Stimulated activated CD4-positive, alpha-beta T cell treated with anti-CD3 and anti-CD28 coated beads, Interleukin-4, amount 100 ng/mL, for 4 hours (primary cell): ENCODE measurements at places on chromosomes 5 and 9.

- DNase-seq, result no peak
These were observed 312.5 kb upstream of the SEMA6A start for GRCh38 chr5:116887104-116887503.

DNA sequence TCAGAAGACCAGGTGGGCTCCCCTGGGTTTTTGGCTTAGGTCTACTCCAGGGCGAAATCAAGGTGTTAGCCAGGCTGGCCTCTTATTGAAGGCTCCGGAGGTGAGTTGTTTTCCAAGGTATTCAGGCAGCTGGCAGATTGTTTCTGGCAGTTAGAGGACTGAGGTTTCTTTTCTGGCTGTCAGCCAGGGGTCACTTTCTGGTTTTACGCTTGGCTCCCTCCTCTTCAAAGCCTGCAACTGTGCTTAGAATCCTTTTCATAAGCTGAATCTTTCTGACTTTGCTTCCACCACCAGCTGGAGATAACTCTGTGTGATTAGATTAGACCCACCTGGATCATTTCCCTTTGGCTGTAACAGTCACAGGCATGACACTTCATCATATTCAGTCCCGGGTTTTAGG lies 24.6 kb downstream of the RFK start:
- no peak for DNase-seq

GRCh38 chr5:96957254-96958049 lies 21.6 kb downstream of the LNPEP start:
- DNase-seq, result no peak

DNA sequence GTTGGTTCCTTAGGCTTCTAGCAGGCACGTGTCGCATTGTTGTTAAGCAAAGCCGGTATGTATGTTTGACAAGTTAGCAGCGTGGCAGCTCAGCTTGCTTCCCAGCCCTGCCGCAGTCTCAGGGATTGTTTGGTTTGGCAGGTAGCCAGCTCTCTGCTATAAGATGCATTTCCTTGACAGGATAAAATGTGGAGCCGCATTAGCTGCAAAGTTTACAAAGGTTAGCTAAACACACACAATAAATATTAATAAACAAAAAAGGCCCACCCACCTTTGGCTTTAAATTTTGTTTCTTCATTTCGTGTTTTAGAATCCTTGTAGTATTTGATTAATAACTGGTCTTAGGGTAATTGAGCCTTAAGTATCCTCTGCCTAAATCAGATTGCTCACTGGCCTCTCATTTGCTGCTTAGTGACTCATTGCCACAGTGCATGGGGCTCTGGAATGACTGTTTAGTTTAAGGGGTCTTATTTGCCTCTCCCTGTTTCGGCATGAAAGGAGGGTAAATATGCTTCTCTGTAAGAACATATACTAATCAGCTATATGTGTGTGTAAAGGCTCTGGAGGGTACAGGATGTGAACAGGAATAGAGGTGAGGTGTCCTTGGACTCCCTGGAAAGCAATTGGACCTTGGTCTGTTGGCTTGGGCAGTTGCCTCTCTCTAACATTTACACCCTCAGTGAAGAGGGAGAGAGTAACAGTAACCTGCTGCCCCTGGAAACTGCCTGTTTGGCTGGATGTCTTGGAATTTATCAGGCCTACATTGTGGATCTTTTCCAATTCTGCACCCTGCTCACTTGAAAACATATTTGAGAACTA lies 122.0 kb downstream of the GDNF start:
- no peak for DNase-seq

DNA sequence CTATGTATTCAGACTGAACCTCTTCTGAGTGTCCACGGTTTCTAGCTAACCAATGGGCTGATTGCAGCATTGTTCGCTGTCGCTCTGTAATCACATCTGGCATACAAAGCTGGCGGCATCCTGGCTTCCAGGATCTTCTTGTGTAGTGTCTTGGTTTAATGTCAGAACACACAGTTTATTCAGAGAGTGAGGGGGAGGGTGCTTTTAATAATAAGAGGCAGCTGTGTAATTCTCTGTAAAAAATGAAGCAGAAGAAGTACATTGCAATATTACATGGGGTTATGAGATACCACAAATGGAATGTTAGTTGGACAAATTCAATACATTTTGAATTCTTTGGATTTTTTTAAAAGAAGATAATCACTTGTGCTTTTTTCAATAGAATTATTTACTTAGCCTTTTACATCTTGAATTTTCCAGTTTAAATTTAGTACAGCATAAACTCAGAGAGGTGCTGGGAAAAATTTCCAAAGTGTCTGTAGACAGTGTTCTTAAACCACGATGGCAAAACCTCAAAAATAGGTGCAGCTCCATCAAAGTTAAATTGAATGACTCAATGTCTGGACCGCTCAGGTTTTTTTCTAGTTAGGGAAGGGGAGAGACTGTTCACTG lies 206.0 kb downstream of the PCSK1 start:
- DNase-seq, result no peak

- no peak for DNase-seq
These were observed 18.2 kb upstream of the TXNDC8 start for GRCh38 chr9:110355911-110356310.

DNA sequence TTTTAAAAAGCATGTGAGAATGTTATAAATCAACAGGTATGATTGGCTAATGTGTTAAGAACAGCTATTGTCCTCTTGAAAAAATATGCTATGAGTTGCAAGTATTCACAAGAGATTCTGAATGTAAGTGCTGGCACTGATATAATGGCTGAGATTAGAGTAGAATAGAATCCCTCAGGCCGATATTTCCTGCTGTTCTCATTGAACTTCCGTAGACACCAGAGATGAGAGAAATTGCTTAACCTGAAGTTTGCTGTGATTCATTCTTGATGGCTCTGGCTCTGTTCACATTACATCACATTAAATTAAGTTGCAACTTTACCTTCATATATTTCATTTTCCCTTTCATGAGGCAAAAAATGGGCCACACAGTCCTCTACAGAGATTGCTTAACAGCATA lies 114.5 kb downstream of the BAAT start:
- no peak for DNase-seq

GRCh38 chr9:72213906-72214305 lies 64.7 kb downstream of the GDA start:
- DNase-seq, result no peak

GRCh38 chr9:91150998-91151717 lies 210.6 kb downstream of the AUH start:
- DNase-seq, result peak; percentile 35

GRCh38 chr5:152532714-152533113 lies 127.6 kb upstream of the NMUR2 start:
- DNase-seq, result no peak

- no peak for DNase-seq
These were observed 164.1 kb upstream of the SEMA6A start for GRCh38 chr5:116738615-116739261.

DNA sequence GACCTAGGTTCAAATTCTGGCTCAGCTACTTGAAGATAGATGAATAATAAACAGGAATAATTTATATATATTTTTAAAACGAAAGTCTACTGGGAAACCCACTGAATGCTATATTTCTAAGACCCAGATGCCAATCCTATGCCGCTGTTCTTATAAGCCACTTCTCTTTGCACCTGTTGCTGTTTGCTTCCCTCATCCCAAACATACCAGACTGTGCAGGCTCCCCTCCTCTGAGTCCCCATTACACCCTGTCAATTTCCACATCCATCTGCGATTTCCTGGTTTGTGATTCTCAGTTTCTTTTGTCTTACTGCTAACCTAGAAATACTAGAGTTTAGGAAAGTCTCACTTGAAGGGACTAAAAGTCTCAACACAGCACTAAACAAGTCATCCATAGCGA lies 92.8 kb upstream of the CAST start:
- no peak for DNase-seq

DNA sequence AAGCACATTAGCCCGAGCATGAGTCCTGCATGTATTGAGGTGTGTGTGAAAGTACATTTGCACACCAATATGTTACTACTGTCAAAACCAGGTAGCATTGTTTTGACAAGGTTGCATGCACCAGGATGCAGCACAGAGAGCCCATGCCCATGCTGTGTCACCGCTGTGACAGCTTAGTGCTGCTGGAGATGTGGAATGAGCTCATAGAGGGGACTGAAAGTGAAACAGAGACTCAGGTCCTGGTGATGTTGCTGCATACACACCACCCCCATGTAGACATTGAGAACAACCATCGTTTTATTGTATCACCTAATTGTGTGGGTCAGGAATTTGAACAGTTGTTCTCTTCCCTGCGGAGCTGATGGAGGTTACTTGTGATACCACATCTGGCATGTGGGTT lies 53.0 kb downstream of the GADD45G start:
- DNase-seq, result no peak

DNA sequence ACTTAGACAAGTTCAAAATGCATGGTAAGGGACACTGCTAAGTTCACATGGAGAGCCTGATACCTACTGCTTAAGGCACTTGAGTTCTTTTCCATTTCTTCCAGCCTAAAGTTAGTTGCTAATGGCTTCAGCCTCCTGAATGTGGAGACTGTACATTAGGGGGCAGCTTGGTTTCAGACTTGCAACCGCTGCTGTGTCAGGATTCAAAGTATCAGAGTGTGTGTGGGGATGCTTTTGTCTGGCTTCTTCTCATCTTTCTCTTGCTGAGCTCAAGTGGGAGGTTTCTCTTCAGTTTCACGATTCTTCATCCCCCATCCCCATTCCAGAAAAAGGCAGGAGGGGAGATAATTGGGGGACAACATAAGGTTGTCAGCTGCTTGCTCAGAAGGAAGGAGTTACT lies 49.4 kb downstream of the ATP10B start:
- DNase-seq, result no peak

DNA sequence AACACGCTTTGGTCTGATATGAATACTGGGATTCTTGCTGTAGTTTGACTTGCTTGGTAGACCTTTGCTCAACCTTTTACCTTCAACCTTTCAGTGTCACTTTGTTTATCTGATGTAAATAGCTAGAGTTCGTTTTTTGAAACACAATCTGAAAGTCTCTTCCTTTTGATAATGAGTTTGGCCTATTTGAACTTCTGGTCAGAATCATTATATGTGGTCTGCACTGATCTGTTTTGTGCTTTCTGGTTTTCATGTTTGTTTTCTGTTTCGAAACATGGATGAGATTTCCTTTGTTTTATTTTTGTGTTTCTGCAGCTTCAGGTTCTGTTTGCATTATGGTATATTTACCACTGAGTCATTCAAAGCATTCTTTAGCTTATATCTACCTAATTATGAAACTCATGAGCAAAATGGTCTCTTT lies 217.5 kb downstream of the GABBR2 start:
- DNase-seq, result no peak

GRCh38 chr5:22591461-22591860 lies 261.7 kb downstream of the CDH12 start:
- no peak for DNase-seq

DNA sequence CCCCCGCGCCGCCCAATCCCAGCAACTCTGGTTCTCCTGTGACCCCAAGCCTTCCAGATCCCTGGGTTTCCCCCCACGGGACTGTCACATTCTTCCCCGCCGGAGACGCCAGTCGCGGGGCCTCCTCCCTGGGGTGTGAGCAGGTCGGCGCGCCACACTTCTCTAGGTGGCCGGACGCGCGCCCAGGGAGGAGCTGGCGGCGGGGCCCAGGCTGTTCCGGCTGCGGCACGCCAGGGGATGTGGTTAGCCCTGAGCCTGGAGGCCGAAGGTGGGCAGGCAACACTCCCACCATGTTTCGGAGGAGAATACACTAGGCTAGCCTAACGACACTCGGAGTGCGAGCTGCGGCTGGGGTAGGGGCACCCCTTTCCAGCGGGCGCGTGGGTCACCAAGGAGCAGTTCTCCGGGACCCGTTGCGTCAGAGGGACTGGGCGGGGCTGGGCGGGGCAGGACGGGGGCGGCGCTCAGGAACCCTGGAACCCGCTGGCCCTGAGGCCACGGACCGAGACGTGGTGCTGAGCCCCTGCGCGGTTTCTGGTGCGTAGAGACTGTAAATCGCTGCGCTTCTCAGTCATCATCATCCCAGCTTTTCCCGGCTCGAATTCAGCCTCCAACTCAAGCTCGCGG lies at the start of gene SLC27A6:
Gene SLC27A6, plus strand, starts transcription at position 478 of the 627 bp plus-strand sequence. CDS start 650 bp downstream, outside the sequence.
- DNase-seq, result no peak

DNA sequence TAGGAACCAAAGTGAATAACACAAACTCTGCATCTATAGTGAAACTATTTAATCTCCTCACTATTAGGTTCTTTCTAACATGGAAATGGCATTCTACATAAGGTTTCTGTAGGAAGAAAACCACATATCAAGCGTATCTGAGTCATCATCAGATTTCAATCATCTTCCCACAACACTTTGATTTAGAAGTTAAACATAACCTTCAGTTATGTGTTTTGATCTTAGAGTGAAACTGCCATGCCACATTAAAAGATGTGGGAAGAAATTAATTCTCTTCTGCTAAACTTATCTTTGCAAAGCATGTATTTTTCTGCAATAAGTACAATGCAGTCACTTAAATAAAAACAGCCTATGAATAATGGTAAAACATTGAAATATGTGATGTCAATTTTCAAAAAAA lies 55.0 kb downstream of the MEF2C start:
- DNase-seq, result no peak

DNA sequence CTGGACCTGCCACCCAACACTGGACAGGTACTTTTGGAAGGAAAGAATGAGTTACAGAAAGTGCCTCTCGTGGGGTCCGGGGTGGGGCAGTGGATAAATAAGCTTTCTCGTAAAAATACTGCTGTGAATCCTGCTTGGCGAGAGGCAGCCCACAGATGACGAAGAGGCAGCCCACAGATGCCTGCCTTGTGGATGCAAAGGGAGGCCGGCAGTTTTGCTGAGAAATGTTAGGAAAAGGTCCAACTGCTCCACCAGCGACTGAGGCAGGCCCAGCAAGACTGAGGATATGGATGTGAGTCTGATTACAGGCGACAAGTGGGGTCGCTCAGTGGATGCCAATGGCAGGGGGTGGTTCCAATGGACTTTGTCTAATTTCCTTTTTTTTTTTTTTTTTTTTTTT lies 79.1 kb upstream of the PPP1R26 start:
- DNase-seq, result no peak

- DNase-seq, result no peak
These were observed 7.7 kb downstream of the TPM2 start for GRCh38 chr9:35682051-35682450.

DNA sequence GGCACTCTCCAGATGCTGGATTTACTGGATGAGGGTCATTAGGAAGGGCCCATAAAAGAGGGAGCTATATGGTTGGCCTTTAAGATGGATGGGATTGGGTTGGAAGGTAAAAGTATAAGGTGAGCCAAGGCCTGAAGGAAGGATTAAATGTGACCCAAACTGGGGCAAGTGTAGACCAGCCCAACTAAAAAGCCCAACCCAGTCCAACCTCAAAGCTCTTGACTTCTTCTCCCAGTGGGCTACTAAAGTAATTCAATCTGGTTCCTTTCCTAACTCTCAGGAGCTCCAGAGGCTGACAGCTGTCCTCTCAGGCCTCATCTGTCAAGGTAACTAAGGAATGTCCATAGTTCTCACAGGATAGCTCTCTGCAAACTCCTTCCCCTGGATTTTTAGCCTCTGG lies 122.2 kb upstream of the EFNA5 start:
- no peak for DNase-seq

DNA sequence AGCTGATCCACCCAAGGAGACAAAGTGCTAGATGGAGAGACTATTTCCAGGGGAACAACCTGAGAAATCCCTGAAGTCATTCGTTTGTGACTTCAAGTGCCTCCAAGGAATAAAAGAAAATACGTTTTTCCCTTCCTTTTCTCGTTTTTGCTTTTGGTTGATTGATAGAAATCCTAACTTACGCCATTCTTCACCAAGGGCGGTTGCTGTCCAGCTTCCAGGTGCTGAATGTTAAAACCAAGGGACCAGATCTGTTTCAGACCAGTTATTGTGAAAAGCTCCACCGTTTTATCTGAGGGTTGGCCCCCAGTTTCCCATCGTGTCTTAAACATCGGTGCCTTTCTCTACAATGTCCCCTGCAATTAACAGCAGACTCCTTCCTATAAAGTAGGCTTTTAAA lies 600.7 kb upstream of the SGCD start:
- DNase-seq, result no peak
